Vagina (tissue), 2 donors: ENCODE measurements at places on chromosomes 5 and 9.

DNA sequence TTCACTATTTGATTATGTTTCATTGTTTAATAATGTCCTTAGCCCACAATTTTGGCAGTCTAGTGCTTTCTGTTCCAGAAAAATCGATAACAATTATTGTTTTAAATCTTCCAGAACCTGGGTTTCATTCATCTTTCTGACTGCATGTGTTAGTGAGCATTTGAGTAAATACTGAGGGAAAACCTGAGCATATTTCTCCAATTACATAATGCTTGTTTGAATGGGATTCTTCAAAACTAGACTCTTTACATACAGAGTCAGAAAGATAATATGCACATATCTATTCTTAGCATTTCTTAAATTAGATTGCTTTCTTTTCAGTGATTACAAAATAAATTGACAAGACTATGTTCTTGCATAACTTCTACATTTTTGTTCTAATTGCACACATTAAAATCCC is 21.9 kb downstream of the GABRA6 start:
- no peak for DNase-seq

- DNase-seq, result no peak
Observed at GRCh38 chr9:4939118-4939561, 45.9 kb upstream of the JAK2 start.

- DNase-seq, result no peak
Observed at GRCh38 chr9:138043411-138044345, 166.1 kb downstream of the CACNA1B start.

DNA sequence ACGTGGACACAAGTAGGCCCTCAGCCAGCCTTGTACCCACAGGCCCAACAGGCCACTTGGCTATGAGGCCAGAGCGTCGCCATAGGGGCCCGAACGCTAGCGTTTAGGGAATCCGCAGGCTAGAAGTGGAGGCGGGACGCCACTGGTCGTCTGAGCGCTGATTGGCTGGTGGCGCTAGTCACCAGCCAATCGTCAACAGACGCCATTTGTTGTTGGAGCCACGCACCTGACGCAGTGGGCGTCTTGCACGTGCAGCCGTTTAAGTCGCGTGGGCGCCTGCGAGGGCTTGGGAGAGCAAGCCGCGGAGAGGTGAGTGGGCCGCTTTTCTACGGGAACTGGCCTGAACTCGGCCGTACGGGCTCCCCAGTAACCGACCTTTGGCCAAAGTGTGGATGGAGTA is at the start of gene DDX4:
Gene DDX4 (plus strand): TSS at position 269 of the 400 bp plus-strand sequence. CDS start 903 bp downstream, outside the sequence.
- DNase-seq, result no peak
